ENCODE measurements at places on chromosomes 2 and 18. TPM values are rescaled to one million over a fixed set of nuclear protein-coding genes. Genes with fewer than 3 reads are reported as not detected.

Gene SGPP2
- total RNA-seq = not detected

Gene KIF5C
- total RNA-seq = 1.7 TPM

Gene HAAO
- total RNA-seq = not detected

Gene MTCL1
- 11.1 TPM for total RNA-seq

Gene TLX2
- not detected for total RNA-seq

Gene NEURL3
- not detected for total RNA-seq

Gene LRRC30
- not detected for total RNA-seq

Gene TCF23
- total RNA-seq = not detected

Gene LOXHD1
- not detected for total RNA-seq

Gene MC5R
- total RNA-seq = not detected

DNA sequence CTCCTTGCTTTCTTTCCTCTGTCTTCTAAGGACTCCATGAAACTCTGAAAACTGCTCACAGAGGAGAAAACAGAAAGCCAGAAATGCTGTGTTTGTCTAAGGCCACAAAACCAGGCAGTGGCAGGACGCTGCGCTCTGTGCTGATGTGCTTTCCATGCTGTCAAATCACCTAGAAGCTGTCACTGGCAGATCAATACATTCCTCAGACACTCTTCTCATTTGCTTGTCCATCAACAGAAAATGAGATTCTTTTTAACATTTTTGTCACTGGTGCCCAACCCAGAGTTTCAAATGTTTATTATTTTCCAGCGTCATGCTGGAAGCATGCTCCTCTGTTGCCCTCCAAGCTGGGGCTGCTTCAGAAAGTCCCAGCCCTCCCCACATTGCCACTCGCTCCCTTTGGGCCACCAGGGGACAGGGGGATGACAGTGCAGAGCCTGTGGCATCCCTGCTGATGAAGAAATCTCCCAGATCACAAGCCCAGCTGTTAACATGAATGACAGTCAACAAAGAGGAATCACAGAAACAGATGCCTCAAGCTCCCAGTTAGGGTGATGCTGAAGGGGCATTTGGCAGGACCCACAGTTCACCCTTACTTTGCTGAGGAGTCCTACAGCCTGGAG is 117.5 kb upstream of the MEIS1 start:
- DNase-seq = no peak

GRCh38 chr2:99468155-99468554 is 21.7 kb downstream of the REV1 start:
- no peak for DNase-seq

GRCh38 chr2:232926431-232926939 is 56.4 kb downstream of the SNORC start:
- no peak for DNase-seq

- DNase-seq = peak; percentile 17
Observed at GRCh38 chr2:236691799-236692167, 122.2 kb downstream of the ACKR3 start.

DNA sequence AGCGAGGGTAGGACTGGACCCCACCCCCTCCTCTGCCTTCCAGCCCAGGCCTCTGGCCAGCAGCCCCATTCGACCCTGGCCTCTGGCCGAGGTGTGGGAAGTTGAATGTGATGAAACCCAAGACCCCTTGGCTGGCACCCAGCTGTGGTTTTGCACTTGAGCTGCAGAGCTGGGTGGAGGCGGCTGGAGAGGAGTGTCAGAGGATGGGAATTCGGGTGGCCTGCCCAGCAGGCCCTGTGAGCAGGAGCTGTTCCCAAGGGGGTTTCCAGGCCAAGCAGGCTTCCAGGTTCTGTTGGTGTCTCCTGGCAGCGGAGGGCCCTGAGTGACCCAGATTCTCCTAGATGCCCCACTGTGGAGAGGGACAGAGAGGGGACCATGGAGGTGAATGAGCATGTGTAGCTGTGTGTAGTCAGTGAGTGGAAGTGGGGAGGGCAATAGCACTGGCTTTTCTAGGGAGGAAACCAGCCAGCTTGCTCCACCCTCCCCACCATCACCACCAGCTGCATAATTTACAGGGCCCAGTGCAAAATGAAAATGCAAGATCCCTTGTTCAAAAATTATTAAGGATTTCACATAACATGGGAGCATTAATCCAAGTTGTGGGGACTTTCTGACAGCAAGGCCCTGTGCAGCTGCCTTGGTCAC is 172.2 kb upstream of the HAAO start:
- DNase-seq = peak; percentile 88

- peak; percentile 39 for DNase-seq
Observed at GRCh38 chr2:53498210-53498609, 269.4 kb upstream of the CHAC2 start.

- DNase-seq = no peak
Observed at GRCh38 chr2:203989521-203989920, 53.0 kb downstream of the ICOS start.

GRCh38 chr2:179177694-179178093 is 86.9 kb downstream of the SESTD1 start:
- DNase-seq = no peak

DNA sequence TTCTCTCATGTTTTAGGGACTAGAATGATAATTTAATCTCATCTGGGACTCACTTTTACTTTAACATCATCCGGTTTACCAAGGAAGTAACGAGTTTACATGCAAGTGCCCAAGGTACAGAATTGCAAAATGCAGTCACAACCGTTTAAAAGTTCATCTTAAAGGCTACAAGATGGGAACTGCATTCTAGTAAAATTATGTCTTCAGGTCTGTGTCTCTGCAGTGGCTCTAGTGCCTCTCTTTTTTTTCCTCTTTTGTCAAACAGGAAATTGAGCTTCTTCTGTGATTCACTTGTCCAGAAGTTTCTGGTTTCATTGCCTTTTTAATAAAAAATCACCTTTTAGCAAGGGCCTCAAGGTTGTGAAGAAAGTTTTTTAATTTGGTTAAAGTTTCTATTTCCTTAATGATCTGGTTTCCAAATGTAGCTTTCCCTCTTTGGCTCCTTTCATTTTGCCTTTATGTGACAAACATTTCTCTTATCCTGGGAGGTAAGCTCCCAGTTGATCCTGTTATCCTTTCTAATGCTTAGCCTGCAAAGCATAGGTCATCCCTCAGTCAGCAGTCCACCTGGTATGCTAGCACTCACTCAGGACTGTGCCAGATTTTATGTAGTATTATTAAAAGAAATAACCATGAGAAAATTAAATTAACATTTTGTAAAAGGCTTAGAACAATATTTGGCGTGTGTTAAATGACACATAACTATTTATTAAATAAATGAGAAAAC is 2.4 kb downstream of the GLS start:
- DNase-seq = no peak

DNA sequence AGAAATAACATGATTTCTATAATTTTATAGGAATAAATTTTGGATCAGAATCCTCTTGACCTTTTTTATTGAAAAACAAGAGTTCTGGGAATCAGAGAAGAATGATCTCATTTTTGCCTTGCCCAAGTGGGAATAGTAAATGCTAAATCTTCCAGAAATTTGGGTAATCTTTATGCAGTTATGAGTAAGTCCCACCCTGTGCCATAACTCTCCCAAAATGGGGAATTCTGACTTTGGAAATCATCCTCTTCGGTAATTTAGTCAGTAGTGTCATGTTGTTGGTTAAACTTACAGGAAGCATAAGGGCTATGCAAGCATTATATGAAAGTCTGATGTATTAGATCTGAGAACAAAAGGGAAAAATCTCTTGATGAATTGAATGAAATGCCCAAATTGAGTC is 20.6 kb upstream of the ARHGAP28 start:
- DNase-seq = no peak

GRCh38 chr2:147110317-147110716 is 734.5 kb upstream of the ACVR2A start:
- DNase-seq = no peak

DNA sequence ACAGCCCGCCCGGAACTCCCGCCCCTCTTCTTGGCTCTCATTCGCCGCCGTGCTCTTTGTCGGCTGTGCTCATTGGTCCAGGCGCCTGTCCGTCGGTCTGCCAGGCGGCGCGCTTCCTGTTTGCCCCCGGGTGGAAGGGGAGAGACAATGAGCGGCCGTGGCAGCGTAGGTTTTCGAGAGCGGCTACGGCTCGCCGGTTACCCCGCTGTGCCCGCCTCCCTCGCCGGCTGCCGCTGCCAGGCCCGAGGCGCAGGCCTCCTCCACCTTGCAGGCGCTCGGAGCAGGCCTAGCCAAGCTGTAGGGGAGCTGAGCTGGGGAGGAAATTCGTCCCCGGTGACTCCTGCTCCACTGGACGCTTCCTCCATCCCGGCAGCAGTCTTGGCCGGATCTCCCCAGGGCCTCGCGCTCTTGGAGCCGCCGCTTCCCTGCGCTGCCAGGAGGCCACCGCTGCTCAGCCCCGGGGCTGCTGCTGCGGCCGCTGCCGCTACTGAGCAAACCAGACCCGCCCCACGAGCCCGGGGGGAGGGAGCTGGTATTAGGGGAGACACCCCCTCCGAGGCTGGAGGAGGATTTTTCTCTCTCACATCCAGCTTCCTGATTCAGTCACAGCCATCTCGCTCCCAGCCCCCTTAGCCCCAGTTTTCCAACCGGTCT is at the start of gene SP3:
Gene SP3 (minus strand): TSS at position 2 of the 654 bp plus-strand sequence. CDS start 202 bp downstream, outside the sequence.
- DNase-seq = peak; percentile 95

- DNase-seq = no peak
Observed at GRCh38 chr2:152038441-152038958, 60.3 kb downstream of the CACNB4 start.

GRCh38 chr18:10032331-10033015 is 118.7 kb downstream of the VAPA start:
- no peak for DNase-seq

DNA sequence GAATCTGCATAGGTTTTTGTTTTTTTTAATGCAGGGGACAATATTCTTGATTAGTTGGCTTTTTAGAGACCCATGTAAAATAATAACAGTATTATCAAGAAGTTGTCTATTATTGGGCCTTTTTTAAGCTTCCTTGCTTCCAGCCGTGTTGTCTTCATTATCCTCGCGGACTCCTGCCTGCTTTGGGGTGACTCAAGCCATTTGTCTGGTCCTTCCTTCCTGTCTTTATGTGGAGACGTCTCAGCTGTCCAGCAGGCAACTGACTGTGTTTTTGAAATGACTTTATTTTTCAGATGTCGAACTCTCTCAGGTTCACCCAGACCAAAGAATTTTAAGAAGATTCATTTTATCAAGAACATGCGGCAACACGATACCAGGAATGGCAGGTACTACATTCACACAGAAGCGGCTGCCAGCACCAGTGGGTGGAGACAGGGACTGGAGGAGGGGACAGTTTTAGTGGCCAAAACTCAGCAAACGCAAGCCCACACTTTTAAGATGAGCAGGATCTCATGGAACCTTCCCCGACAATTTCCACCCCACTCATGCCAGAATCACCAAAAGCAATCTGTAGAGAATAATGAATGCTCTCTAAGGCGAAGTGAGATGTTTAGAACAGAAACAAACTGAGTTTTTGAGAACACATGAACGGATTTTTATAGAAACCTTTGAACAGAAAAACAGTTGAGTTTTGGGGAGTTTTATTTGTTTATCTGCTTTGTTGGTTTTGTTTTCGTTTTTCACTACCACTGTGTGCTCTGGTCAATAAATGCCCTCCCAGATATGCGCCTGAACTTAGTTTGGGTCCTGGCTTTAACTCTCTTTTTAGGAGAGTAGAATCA is 59.1 kb downstream of the CABLES1 start:
- no peak for DNase-seq

- no peak for DNase-seq
Observed at GRCh38 chr2:241304039-241304670, 11.3 kb downstream of the HDLBP start.

- DNase-seq = no peak
Observed at GRCh38 chr2:128468186-128468920, 149.7 kb upstream of the HS6ST1 start.

DNA sequence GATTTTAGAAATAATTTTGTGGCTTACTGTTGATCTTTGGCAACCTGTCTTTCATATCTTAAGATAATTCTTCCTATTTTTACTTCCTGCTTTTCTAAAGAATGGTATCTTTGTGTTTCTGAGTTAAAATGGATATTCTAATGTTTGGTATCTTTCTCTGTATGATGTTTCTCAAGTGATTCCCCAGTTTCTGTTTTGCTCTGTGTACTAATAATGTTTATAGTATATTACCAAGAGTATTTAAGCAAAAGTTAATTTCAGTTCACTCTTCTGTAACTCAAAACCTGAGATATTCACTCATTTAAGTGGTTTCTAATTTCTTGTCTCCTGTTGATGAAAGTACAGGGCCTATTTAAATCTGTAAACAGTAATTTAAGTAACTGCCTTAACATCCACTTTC is 58.3 kb downstream of the CCDC150 start:
- no peak for DNase-seq

GRCh38 chr18:47226660-47227059 is 24.8 kb downstream of the SKOR2 start:
- DNase-seq = no peak

DNA sequence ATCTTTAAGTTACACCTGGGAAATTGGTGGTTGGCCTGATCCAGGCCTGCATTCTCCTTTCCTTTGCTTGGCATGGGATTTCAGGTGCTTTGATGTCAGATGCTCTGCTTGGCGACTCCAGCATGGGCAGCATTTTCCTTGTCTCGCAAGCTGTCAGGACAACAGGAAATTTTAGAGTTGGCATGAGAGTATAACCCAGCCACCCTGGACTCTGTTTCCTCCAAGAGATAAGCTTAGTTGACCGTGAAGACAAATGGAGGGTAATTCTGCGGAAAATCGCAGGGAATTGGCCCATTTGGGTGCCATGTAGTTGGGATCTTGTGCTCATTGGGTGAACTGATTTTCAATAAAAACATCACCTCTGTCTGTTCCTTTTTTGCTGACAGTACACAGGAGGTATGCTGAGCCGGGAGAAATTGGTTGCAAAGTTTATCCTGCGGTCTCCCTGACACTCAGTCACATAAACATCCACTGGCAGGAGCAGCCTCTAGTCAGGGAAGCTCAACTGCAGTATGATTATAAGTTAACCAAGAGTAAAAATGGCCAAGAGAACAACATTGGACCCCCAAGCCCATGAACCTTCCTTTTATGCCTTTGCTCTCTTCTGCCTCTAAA is 409.9 kb downstream of the SETBP1 start:
- peak; percentile 69 for DNase-seq

- DNase-seq = no peak
Observed at GRCh38 chr2:170301626-170302025, 123.7 kb downstream of the MYO3B start.

- no peak for DNase-seq
Observed at GRCh38 chr2:14245901-14246300, 386.6 kb upstream of the LRATD1 start.

- DNase-seq = peak; percentile 94
Observed at GRCh38 chr2:242031481-242032019, 162.0 kb downstream of the RTP5 start.

- no peak for DNase-seq
Observed at GRCh38 chr2:109648041-109648527, 33.9 kb downstream of the SOWAHC start.

DNA sequence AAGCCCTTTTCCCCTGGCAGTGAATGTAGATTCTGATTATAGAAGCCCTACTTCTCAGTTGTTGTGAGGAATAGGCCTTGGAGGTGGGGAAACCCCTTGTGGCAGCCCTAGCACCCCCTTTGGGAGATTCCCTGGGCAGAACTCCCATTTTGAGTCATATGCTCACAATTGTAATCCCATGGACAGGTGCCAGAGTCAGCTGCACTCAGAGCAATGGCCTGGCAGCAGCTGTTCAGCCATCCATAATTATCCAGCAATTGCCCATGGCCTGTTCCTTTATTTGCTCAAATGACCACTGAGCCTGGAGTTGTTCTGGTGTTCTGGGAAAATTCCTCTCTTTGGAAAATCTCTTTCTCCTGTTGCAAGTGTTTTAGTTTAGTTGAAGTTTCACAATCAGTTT is 71.7 kb downstream of the PTRHD1 start:
- DNase-seq = peak; percentile 49
